EL (cell line): ENCODE measurements at places on chromosomes 11 and 22.

DNA sequence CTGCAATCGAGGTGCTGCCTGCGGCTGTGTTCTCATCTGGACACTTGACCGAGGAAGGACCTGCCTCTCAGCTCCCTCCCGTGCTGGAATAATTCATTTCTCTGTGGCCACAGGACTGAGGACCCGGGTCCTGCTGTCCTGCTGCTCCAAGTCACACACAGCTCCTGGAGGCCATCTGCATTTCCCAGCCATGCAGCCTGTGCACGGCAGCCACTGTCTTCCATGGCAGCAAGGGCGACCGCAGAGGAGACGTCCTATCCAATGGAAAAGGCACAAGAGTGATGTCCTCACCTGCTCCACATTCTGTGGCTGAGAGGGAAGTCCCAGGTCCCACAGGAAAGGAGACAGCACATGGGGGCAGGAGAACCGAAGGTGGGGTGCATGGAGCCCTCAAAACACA lies 495.8 kb downstream of the BRD1 start:
- no peak for DNase-seq

DNA sequence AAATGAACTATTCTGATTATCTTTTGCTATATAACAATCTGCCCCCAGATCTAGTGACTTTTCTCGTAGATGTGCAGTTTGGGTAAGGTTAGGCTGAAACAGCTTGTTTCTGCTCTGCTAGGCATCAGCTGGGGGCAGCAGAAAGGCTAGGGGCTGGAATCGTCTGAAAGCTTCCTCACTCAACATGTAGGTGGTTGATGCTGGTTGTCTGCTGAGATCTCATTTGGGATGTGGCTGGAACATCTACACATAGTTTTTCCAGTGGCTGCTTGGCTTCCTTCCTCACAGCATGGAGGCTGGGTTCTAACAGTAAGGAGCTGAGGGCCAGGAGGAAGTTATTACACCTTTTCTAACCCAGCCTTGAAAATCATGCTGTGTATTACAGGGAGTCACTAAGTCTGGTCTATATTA lies 30.2 kb downstream of the USP47 start:
- no peak for DNase-seq

DNA sequence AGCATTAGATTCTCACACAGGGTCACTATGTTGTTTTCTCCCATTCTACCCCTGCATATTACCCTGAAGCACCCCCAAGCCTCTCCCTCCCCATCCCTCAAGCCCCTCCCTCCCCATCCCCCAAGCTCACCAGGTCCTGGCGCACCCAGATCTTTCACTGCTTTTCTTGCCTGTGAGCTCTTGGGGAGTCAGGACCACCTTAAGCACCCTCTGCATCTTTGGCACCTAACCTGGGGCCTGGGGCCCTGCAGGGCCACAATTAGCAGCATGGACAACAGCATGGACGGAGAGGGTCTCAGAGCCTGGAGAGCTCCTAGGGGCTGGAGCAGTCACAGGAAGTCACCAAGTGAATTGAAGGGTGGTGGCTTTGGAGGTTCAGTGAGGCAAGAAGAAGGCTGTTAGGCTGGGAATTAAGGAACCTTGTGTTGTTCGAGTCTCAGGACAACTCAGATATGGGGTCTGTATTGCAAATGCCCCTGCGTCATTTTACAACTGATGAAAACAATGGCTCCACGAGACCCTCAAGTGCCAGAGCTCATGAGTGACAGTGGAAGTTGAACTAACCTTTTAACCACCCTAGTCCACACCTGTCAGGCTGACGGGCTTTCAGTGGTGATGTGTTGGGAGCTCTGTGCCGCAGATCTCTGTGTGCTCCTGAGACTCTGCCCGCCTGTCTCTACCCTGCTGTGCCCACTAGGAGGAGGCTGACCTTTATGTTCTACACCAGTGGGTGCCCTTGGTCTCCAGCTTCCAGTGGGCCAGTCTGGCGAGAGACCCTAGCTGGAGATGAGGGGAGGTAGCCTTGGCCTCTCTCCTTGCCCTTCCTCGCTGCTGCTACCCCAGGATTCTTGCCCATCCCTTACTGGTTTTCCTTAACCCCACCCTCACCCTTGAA lies 111.3 kb upstream of the OR4B1 start:
- no peak for DNase-seq

DNA sequence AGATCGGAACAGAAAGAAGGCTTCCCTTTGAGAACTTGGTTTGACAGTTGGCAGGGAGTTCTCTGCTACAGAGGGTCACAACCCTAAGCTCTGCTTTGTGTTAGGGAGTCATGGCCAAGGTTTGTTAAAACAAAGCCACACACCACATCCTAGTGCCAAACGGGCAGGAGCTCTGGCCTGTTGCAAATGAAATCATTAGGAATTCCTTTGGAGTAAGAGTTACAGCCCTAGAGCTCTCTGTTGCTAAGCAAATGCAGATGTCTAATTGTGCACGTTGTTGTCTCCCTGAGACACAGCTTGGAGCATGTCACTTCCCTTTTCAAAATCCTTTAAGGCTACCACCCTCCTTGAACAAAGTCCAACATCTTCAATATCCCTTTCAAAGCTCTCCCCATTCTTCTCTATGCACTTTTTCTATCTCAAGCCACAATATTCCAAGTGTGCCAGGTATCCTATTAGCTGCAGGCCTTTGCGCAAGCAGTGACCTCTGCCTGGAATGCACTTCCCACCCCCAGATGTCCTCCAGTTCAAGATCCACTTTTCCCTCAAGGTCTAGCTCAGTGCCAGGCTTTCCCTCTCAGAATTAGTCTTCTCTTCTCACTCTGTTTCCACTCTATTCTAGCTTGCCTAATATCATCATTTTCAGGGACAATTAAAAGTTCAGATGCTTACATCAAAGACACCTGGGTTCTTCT lies 253.7 kb upstream of the POU2AF2 start:
- no peak for DNase-seq

DNA sequence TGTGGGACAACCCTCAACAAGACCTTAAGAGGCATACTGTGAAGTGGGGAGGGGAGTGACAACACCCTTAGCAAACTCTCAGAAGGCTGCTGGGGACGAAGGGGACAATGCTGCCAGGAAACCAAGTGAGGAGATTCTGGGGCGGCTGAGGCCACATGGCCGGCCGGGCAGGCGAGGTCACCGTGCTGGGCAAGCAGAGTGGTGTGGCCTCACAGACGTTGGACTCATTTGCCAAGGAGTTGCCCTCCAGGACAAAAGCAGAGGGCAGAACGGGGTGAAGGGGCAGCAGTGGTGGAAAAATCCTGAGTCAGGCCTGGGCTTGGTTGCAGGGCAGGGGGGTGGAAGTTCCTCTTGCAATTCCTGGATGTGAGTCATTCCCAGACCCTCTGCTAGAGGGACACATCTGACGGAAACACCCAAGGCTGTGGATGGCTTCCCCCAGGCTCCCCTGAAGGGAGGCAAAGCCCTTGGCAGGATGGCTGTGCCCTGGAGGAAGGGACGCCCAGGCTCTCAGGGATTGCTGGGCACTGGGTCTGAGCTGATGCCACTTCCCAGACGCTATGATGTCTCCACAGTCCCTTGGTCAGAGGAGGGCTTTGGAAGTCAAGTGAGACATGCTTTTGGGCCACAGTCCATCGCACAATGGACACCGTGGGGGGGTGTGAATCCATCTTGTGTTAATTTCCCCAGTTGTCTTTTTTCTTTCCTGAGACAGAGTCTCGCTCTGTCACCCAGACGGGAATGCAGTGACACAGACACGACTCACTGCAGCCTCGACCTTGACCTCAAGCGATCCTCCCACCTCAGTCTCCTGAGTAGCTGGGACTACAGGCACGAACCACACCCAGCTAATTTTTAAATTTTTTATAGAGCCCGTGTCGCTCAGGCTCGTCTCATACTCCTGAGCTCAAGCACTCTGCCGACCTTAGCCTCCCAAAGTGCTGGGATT lies 16.2 kb upstream of the SHANK3 start:
- peak; percentile 76 for DNase-seq

GRCh38 chr11:131418189-131418588 lies 47.8 kb downstream of the NTM start:
- DNase-seq = no peak

- no peak for DNase-seq
Observed at GRCh38 chr11:95067841-95068219, 1.1 kb downstream of the SRSF8 start.

GRCh38 chr22:19958083-19959042 lies 16.7 kb upstream of the TXNRD2 start:
- no peak for DNase-seq

DNA sequence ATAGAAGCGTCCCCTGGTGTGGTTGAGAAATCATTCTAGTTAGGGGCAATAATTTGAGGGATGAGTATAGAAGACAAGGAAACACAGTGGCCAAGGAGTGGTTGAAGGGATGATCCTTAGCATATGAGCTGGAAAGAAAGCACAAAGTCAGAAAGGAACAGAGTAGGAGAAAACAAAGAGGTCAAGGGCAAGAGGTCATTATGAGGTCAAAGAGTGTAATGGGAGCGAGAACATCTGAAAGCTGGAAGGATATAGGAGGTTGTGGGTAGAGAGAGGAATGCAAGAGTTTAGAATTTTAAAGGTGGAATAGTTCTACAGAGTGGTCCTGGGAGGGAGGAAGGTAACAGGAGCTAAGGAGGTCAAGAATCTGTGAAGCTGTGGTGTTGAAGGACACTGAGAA lies 2.0 kb downstream of the DCHS1 start:
- no peak for DNase-seq

DNA sequence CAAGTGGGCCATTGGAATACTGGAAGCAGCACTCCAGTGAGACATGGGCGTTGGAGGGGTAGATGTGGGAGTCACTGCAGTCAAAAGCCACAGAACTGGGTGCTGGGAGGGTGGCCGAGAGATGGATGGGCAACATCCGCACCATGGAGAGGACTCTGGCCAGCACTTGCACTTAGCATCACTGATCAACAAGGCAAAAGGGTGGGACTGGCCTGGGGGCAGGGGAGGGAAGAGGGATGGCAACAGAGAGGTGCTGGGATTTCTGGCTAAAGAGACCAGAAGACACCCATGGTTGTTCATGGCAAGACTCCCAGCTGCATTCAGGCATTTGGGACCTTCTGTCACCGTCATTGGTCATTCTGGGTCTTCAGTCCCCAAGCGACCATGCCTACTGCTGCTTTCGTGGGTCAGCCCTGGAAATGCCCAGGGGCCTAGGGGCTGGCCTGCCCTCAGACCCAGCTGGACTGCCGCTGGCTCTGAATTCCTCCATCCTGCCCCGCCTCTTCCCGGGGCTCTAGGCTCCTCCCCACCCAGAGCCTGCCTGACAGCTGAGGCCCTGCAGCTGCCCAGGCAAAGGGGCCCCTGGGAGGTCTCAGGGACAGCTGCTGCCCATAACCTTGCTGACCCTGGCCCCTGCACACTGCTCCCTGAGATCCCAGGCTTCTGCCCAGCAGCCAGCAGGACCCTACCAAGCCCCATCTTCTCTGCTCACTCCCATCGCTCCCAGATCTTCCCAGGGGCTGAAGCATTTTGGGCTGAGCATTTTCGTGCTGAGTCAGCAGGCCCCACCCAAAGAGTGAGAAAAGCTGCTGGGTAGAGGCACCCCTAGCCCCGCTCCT lies 13.0 kb upstream of the CDC42EP2 start:
- no peak for DNase-seq

GRCh38 chr11:1178906-1179305 lies 21.2 kb downstream of the MUC5AC start:
- DNase-seq = no peak

DNA sequence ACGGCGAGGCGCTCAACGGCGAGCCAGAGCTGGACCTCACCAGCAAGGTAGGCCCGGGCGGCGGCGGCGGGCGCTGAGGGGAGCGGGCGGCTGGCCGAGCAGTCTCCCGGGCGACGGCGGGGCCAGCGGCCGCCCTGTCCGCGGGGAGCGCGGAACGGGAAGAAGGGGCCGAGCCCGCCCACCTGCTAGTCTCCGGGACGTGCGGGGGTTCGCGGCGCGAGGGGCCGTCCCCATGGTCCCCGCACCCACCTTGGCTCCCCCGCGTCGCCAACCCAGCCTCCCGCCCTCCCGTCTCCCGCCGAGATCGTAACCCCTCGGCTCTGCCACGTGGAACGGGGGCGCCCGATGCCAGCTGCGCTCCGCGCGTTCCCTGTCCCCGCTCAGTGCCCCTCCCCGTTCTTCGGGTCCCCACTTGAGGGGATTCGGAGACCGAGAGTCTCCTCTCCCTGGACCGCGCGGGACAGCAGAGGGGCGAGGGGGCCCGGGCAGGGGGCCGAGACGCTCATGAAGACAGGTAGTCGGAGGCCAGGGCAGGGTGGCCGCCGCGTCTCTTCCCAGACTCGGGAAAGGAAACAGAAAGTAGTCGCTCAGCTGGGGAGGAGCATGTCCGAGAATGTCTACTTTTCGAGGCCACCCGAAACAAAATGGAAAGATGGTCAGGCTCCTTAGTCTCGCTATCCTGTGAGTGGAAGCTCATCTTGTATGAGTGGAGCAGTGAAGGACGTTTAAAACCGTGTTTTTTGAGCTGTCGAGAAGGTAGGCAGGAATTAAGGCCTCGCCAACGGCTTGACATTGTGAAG lies 557 bp downstream of the GTPBP1 start:
- peak; percentile 37 for DNase-seq

- DNase-seq = no peak
Observed at GRCh38 chr11:114064216-114064615, 4.7 kb downstream of the ZBTB16 start.

DNA sequence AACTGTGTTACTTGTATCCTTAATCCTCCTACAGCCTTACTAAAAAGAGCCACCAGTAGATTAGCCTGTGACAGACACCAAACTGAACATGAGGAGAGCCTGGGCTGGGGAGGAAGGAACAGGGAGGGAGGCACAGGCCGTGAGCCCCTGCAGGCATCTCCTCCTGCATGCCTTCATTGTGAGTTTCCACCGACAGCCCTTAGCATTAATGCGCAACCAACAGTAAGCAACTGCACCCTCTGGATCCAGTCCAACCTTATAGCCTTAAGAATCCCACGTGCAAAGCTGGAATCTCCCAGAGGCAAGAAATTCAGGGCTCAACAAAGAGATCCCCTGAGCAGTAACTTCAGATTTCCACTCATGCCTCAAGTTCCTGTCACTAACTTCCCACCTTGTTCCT lies 84.6 kb downstream of the ETS1 start:
- DNase-seq = peak; percentile 99

- peak; percentile 63 for DNase-seq
Observed at GRCh38 chr22:43151251-43152002, at the start of gene TSPO. Gene TSPO (plus strand): TSS chr22:43151559. CDS start chr22:43159239, 7,680 bp downstream.

DNA sequence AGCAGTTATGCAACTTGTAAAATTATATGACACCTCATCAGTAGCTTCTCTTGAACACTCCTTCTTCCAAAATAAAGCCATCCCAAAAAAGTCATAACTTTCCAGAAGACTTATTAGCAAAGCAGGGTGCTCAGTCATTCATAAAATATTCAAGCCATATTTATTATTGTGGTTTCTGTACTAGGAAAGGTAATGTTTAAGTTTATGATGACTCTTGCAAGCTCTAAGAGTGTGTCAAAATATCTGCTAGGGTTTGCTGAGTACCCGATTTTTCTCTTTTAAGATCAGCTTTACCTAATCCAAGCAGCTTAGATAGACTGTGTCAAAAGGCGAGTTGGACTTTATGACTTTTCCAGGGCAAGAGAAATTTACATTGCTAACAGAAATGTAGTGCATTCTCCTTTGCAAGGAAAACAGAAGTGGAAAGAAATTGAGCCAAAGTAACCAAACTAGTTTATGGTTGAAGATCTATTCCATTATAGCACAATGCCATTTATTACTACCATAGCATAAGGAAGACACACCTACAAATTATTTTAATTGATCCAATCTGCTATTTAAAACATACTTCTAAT lies 98.0 kb upstream of the SOX6 start:
- DNase-seq = peak; percentile 15
